ENCODE measurements at places on chromosomes 7 and 10.

GRCh38 chr7:111438369-111439289 is 123.7 kb downstream of the IMMP2L start:
- DNase-seq, result no peak

DNA sequence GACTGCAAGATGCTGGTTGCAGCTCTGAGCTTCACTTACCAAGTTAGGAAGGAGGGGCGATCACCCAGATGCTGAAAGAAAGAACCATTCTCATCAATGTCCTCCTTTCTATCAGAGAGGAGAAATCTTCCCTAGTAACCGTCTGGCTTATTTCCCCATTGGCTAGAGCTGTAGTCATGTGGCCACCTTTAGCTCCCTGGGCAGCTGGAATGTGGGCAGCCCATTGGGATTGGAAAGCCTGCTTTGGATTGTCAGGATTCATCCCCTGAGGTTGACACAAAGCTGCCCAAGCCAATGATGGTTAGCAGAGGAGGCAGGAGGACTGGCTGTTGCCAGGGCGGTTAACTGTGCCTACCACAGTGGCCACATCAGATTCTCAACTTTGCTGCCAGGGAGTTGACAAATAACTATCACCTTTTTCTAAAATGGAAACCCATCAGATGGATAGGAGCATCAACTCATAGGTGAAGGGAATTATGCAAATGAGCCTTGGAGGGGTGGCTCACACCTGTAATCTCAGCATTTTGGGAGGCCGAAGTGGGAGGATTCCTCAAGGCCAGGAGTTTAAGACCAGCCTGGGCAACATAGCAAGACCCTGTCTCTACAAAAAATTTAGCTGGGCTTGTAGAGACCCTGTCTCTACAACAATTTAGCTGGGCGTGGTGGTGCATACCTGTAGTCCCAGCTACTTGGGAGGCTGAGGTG is 206.4 kb upstream of the GALNT17 start:
- DNase-seq, result no peak

GRCh38 chr10:112535531-112535951 is 88.5 kb downstream of the VTI1A start:
- DNase-seq, result no peak

GRCh38 chr10:122859527-122859926 is 13.9 kb upstream of the CUZD1 start:
- no peak for DNase-seq

- DNase-seq, result no peak
These were observed 114.1 kb downstream of the CAMK1D start for GRCh38 chr10:12463459-12463838.

- DNase-seq, result no peak
These were observed 613 bp downstream of the AP5Z1 start for GRCh38 chr7:4775848-4776623.

DNA sequence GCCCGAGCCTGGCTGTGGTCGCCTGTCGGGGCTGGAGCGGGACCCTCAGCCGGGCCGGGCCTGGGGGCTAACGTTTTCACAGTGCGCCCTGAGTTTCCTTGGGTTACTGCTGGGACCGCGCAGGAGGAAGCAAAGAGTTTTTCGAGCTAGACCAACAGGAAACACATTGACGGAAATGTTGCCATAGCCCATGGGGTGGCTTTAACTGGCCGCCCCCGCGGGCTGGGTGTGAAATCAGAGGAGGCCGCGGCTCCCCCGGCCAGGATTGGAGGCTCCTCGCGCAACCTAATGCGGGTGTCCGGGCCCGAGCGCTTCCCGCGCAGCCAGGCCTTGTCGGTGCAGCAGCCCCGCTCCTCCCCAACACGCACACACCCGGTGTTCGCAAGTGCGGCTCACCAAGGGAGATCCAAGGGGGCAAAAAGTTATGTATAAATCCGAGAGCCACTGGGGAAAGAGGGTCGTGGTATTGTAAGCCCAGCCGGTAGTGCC is 1.9 kb downstream of the HHEX start:
- no peak for DNase-seq

- no peak for DNase-seq
These were observed 6.3 kb upstream of the XPNPEP1 start for GRCh38 chr10:109929501-109930219.

GRCh38 chr7:130417213-130417612 is 23.6 kb downstream of the CEP41 start:
- DNase-seq, result no peak

GRCh38 chr7:35437619-35438275 is 183.8 kb upstream of the TBX20 start:
- no peak for DNase-seq

DNA sequence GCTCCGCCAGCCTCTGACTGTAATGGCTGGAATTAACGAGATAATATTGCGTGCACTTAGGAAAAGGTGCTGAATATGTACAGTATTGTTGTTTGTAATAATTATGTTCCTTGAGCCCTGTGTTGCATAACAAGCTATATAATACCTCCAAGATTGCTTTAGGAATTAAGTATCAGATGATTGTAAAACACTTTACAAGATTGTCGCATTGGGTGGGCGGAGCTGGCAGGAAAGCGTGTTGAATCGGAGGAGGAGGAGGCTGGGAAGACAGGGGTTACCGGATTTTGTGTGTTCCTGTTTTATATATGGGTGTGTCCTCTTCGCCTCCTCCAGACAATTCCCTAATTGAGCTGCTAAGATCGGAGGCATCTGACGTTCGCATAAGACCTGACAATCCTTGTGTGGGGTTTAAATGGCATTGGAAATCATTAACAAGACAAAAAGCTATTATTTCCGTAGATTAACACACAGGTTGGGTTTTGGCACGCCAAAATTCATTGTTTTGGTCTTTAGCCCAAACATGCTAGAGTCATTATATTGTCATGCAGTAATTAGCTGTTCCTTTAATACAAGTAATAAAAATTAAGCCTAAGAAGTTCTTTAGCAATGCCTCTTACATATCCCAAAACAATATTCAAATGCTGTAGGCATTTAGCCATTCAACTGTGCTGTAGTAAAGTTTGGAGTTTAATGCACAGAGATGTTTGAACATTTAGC is 192.9 kb upstream of the SH2B2 start:
- no peak for DNase-seq

GRCh38 chr10:52228556-52228955 is 85.5 kb upstream of the DKK1 start:
- no peak for DNase-seq

- DNase-seq, result no peak
These were observed 427.5 kb downstream of the ADRA2A start for GRCh38 chr10:111504376-111504775.

- no peak for DNase-seq
These were observed 104.9 kb downstream of the RNLS start for GRCh38 chr10:88478256-88478655.

GRCh38 chr7:24851786-24852185 is 94.5 kb upstream of the GSDME start:
- DNase-seq, result no peak

- DNase-seq, result no peak
These were observed 163.2 kb upstream of the GPR26 start for GRCh38 chr10:123502983-123503382.

GRCh38 chr7:143901332-143901667 is 676 bp downstream of the TCAF1 start:
- DNase-seq, result no peak

GRCh38 chr10:123494301-123494808 is 171.8 kb upstream of the GPR26 start:
- DNase-seq, result no peak

- no peak for DNase-seq
These were observed 164.1 kb downstream of the PTEN start for GRCh38 chr10:88027570-88027969.

DNA sequence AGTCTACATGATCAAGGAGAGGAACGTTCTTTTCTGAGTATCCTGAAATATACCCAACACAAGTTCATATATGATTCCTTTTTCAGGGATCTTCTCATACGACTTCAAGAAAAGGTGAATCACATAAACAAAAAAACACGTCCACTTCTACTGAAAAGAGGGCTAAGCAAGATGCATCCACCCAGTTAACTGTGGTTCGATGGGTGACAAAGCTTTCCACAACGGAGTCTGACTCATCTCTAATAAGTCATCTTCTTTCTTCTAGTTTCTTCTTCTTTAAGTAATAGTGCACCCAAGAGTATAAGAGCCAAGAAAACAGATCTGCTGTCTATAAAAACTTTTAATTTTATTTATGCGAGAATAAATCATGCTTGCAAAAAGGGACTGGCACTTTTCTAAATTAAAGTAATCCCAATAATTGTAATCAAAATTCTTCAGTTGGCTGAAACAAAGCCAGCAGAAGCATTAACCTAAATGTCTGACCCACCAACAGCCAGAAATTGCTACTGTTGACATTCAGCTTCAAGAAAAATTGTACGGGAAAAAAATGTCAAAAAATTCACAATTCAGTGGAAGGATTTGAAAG is 146.9 kb upstream of the ANK3 start:
- DNase-seq, result no peak

DNA sequence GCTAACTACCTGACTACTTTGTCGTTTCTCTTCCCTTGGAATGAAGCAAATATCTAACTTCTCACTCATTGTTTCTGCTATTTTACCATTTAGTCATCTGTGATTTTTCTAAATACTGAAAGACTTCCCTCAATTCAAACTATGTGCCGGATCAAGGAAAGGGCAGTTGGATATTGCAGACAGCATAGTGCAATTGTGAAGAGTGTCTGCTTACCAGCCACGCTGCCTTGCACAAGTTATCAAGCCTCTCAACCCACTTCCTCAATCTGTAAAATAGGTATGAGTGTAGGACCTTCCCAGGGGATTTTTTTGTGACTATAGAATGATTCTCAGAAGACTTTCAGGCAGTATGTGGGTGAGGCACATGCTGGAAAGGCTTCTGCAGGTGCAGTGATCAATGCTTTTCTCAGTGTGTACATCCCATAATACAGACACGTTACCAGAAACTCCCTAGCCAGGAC is 54.3 kb downstream of the EGFR start:
- DNase-seq, result no peak

GRCh38 chr10:67401711-67402110 is 294.3 kb downstream of the CTNNA3 start:
- DNase-seq, result no peak

GRCh38 chr7:30167901-30168300 is 33.1 kb downstream of the MTURN start:
- DNase-seq, result no peak

DNA sequence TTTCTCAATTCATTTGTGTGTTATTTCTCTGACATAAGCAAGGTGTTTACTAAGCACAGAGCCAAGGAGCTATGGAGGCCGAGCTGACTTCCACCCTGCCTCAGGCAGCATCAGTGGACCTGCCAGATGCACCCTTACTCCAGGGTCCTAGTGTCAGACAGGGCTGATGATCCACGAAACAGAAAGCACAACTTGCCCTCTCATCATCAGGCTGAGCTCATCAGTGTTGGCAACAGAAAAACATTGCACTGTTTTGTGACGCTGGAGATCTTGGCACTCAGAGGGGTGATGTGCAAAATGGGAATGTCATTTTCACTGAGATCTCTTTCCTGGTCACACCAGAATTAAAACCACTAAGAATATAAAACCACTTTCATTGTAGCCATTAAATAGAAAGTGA is 201.8 kb downstream of the GLI3 start:
- no peak for DNase-seq

DNA sequence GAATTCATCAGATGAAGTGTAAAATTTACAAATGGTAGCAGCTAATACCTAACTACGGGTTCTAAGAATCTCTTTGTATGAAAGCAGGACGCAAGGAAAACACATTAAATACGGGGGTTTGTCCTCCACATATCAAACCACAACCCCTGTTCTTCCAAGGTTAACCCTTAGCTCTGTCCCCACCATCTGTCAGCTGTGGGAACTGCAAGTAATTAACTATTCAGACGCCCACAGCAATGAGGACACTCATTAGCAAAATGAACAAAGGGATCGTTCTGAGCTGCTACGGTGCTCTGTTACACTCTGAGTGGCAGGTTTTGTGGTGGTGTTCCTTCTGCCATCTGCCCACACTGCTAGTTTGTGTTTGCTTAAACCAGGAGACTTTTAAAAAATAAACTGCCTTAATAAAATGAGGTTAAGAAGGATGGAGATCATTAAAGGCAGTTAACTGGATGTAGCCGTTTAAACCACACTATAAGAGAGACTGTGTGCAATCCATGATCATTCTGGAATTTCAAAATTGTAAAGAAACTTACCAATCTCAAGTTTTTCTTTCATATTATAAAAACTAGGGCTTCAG is 51.4 kb downstream of the C10orf67 start:
- DNase-seq, result no peak

DNA sequence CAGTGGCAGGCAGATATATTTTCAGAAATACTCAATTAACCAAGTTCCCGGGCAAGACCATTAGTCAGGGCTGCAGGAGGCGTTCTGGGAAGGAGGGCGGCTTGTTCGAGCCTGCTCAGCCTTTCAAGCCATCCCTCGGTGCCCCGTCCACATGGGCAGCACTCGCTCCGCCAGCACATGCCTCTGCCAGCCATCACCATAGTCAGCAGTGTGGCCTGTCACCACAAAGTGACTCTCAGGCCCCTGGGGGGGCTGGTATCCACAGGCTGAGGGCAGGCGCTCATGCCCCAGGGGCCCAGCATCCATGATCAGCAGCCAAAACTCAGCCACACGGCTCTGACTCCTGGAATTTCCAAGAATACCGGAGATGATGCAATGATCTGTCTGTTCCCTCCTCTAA is 81.9 kb downstream of the CHST15 start:
- no peak for DNase-seq

DNA sequence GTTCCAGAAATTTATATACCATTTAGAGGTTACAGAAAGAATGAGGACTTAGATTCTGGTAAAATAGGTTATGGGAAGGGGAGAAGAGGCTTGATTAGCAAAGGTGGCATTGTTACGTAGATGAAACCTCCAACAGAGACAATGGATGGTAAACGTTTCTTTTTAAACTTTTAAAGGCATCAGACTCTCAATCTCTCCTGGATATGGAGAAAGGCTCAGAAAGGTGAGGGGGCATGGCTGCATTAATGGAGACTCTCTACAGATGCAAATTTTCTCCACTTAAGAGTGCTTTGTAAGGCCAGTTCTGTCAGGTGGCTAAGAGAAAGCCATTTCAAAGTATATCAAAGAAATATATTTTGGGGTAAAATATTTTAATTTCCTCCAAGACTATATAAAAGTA is 240.9 kb upstream of the PTER start:
- DNase-seq, result no peak

DNA sequence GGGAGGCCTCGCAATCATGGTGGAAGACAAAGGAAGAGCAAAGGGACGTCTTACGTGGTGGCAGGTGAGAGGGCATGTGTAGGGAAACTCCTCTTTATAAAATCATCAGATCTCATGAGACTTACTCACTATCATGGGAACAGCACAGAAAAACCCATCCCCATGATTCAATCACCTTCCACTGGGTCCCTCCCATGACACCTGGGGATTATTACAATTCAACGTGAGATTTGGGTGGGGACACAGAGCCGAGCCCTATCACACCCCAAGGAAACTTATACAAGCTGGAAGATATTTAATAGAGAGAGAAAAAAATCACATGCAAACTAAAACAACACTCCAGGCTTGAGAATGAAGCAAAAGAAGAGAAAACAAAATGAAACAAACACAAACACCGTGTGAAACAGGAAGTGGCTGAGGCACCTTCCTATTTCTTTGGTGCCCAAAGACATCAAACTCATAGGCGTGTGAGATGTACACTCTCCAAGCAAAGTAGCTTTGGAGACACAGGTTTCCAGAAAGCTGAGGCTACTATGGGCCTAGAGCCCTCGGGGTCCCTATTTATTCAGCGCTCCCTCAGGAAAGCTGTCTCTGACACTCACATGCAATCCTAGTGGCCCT is 97.2 kb downstream of the PRKCQ start:
- DNase-seq, result no peak

GRCh38 chr10:46534828-46535524 is 21.5 kb downstream of the GPRIN2 start:
- DNase-seq, result peak; percentile 58
